RKO (cell line): ENCODE measurements at places on chromosomes 2 and 18.

GRCh38 chr2:75798569-75798968 lies 87.9 kb upstream of the GCFC2 start:
- DNase-seq, result no peak

DNA sequence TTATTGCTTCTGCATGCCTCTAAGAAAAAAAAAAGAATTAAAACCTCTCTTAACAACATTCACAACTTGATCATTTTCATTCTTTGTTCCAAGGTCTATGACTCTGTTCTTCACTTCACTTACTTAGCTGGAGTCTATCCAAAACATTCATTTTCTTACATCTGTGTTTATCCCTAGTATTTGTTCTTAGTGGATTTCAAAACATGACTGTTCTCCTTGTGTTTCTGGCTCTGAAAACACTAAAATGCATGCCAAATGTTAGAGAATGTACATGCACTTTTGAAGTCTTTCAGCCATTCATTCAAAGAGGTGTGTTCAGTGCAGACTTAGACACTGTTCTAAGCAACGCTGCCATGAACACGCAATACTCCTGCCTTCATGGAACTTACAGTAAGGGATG lies 138.8 kb downstream of the CNTNAP5 start:
- DNase-seq, result no peak

DNA sequence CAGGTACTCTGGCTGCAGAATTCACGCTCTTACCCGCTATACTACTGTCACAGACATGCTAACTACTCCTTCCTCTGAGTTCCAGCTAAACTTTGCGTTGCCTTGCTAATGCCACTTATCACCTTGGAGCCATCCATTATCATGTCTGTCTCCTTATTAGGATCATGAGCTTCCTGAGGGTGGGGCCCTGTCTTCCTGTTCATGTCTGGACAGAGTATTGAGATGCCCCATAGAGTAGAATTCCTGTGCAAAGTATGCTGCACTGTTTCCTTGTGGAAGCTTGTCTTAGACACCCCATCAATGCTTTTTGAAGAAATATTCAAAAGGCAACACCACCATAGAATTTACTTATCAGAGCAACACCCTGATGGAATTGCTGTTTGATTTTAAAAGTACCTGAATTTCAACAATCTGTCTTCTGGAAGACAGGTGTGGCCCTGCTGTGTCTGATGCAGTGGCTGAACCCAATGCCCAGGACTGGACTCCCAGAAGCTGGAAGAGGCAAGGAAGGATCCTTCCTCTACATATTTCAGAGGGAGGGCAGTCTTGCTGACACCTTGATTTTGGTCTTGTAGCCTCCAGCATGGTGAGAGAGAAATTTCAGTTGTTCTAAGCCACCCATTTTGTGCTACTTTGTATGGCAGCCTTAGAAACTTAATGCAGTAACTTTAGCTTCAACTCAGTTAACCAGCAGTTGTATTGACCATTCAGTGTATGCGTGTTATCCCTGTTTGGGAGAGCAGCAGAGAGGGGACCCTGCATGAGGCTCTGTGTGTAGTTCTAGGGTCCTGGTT lies 5.6 kb downstream of the LAMA3 start:
- no peak for DNase-seq

DNA sequence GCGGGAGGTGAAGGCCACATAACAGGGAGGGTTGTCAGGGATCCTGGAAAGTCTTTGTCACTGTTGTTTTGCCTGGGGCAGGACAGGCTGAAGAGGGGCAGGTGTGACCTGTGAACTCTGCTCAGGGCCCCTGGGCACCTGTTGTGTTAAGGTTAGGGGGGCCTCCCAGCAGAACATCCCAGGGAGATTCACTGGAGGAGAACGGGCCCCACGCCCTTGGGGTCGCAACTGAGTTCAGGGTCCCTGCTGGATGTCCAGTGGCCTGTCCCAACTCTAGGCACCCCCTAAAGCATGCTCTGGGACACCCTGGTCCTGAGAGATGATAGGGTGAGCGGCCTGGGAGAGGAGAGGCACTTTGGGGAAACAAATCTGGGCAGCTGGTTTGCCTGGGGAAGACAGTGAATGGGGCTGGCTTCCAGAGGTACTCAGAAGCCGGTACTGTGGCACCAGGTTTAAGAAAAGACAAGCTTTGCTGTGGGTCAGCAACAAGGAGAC lies 22.9 kb downstream of the GPR35 start:
- DNase-seq, result no peak

GRCh38 chr2:209553913-209554312 lies 130.1 kb downstream of the MAP2 start:
- no peak for DNase-seq
